NCI-H446 (cell line): ENCODE measurements at places on chromosomes 12 and 14.

GRCh38 chr12:3995306-3995705 lies 122.1 kb upstream of the PARP11 start:
- no peak for DNase-seq

DNA sequence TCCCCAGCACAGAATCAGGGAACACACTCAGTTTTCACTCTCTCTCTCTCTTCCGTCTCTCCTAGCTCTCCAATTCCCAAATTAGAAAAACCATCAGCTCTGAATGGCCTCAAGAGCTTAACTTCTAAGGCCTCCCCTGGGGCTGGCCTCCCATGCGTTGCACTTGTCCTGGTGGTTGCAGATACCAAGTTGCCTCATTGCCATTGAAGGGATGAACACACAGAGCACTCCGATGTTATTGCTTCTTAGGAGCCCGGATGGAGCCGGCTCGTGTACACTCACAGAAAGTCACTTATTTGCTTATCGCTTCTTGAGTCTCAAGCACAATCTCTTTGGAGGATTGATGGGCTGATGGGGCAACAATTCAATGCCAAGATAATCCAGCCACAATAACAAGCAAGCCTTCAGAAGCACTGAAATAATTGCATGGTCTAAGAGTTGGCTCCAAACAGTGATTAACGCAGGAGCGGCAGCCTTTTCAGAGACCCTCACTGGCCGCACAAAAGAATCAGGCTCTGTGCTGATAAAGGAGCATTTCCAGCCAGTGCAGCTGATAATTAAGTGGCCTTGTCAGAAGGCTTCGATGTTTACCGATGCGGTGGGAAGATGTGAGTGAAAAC lies 175.8 kb upstream of the TMEM132C start:
- no peak for DNase-seq

DNA sequence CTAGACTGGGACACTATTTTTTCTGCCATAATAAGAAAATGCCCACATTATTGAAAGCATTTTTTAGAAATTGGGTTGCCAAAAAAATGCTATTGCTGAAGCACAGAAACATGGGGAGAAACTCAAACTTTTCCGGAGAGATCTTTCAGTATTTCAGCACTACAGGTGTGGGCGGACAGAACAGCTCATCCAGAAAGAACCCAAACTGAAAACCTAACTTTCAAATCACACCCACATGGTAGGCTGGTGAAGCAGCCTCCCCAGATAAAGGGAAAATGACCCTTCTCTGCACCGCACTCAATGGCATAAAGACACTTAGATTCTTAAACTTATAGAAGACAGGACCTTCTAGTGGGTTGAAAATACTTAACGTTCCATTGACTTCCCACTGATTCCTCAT lies 62.3 kb upstream of the TMPO start:
- DNase-seq: no peak

DNA sequence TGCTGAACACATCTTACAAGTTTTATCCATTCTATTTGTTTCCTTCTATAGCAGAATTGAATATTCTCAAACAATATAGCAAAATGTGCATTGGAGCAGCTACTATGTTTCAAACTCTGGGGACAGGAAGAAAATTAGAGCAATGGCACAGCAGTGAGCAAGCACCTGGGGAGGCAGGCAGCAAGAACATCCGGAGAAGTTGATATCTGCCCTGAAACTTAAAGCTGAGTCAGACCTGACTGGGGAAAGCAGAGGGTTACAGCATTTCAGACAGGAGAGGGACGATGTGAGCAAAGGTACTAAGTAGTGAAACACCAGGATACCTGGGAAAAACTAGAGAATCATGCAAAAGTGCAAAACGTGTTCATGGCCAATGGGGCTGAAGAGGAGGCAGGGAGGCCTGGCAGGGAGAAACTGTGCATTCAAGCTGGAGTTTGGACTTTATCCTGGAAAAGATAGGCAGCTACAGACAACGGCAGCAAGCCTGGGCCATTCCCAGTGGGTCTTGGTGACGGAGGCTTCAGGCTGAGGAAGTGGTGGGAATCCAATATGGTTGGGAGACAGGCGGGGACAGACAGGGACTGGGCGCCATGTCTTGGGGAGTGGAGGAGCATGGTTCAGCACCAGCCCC lies 118.0 kb upstream of the CDKN3 start:
- DNase-seq: no peak

DNA sequence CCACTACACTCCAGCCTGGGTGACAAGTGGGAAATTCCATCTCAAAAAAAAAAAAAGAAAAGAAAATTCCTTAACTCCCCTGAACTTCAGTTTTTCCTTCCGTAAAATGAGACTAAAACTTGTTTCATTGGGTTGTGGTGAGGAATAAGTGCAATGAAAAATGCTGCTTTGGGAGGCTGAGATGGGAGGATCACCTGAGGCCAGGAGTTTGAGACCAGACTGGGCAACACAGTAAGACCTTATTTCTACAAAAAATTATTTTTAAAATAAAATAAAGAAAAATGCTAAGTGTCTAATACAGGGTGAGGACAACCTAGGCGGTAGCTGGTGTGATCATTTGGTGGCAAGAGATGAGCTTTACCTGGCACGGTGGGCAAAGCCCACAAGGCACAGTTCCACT lies 6.9 kb downstream of the SMAGP start:
- no peak for DNase-seq

- no peak for DNase-seq
These were observed 77.9 kb downstream of the RFLNA start for GRCh38 chr12:124372831-124373230.

- no peak for DNase-seq
These were observed 46.2 kb downstream of the KDM2B start for GRCh38 chr12:121534495-121535148.

GRCh38 chr14:103230658-103231334 lies 103.2 kb upstream of the EIF5 start:
- no peak for DNase-seq

GRCh38 chr14:58463147-58463546 lies 35.6 kb downstream of the KIAA0586 start:
- no peak for DNase-seq

DNA sequence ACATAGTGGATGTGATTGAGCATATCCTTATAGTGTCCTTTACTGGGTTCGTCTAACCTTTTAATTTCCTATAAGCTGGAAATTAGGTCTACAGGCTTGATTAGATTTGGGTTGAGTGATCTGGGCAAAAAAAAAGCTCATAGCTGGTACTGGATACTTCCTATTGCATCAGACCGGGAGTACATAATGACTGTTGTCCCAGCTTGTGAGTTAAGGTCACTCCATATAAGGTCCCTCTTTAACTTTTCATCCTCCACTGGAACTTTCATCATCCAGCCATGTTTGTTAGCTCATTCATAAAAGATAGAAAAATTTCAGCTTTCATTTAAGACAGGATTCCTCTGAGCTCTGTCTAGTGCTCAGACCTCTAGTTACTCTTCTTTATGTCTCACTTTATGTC lies 80.8 kb downstream of the C14orf132 start:
- DNase-seq: no peak

- no peak for DNase-seq
These were observed 62.9 kb downstream of the EPS8 start for GRCh38 chr12:15726027-15726877.

DNA sequence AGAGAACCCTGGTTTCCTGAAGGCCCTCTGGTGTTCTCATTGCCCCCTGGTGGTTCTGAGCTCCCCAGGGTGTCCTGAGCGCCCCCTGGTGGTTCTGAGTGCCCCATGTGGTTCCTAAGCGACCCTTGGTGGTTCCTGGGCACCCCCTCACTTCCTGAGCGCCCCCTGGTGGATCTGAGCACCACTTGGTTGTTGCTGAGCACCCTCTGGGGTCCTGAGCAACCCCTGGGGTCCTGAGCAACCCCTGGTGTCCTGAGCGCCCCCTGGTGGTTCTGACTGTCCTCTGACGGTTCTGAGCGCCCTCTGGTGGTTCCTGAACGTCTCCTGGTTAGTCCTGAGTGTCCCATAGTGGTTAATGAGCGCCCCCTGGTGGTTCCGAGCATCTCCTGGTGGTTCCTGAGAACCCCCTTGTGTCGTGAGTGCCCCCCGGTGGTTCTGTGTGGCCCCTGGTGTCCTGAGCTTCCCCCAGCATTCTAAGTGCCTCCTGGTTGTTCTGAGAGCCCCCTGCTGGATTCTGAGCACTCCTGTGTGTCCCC lies 568.3 kb downstream of the TMEM121 start:
- DNase-seq: no peak

- DNase-seq: peak; percentile 68
These were observed 101.0 kb upstream of the GZMB start for GRCh38 chr14:24734917-24735500.

DNA sequence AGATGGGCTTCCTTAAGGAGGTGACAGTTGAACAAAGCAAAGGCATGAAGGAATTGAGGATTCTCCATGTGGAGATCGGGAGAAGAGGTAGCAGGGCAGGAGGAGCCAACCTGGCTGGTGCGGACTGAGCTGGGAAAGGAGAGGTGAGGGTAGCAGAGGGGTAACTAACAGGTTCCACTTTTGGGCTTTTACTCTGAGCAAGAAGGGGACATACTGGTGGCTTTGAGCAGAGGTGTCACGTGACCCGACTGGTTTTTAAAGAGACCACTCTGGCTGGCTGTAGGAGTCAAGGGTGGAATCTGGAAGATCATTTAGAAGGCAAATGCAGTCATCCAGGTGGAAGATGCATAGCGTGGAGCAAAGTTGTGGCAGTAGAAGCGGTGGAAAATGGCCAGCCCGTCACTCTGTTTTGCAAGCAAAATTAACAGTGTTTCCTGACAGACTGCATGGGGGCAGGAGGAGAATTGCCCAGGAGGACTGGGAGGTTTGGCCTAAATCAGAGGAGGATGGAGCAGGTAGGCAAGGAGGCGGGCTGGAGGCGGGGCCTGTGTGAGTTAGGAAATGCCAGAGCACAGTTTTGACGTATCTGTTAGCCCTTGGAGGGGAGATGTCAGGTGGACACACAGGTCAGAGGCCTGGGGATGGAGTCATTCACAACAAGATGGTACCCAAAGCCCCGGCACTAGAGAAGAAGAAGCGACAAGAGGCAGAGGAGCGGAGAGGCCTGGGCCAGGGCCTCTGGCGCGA lies 156.3 kb upstream of the FKBP4 start:
- DNase-seq: no peak

- no peak for DNase-seq
These were observed 136.8 kb downstream of the IGF1 start for GRCh38 chr12:102343361-102344121.

GRCh38 chr12:87813476-87814234 lies 215.5 kb downstream of the C12orf50 start:
- DNase-seq: no peak

- DNase-seq: no peak
These were observed 8.1 kb upstream of the ATP5MC2 start for GRCh38 chr12:53683983-53684382.

- no peak for DNase-seq
These were observed 394 bp upstream of the AMIGO2 start for GRCh38 chr12:47079981-47080724.

DNA sequence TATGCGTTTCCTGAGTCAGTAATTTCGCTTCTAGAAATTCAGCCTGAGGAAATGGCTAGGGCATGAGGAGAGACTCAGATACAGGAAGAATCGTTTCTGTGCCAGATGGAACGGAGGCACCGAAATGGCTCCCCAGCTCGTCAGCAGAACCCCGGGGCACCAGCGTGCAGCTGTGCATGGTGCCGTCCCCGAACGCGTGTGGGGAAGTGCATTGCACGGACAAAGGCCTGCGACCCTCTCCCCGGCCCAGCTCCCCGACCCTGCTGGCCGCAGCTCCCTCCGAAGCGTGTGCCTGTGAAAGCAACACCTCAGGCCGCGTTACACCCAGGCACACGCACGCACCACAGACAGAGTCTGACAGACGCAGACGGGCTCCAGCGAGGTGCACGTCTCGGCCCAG lies 82.9 kb downstream of the NOC4L start:
- no peak for DNase-seq

- DNase-seq: no peak
These were observed 107.2 kb downstream of the DPF3 start for GRCh38 chr14:72786378-72787350.

DNA sequence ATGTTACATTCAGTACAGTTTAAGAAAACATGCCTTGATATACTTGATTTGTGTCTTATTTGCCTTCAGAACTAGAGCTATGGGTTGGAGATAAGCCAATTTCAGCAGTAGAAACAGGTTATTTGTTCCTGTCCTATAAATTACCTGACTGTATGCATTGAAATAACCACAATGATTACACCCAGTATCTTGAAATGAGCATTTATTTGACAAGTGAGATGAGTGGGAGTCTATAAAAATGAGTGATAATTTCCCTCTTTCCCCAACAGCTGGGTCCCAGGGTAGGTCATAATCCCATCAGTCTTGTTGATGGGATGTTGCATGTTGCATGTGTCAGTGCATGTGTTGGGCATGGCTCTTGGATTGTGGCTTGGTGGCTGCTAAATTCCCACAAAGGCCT lies 3.7 kb downstream of the TAS2R42 start:
- no peak for DNase-seq

GRCh38 chr12:107622001-107622400 lies 63.6 kb upstream of the PWP1 start:
- DNase-seq: no peak

- no peak for DNase-seq
These were observed 205.3 kb downstream of the NOVA1 start for GRCh38 chr14:26392498-26392897.

- DNase-seq: no peak
These were observed 51.6 kb downstream of the TMTC1 start for GRCh38 chr12:29732191-29732590.

GRCh38 chr12:42933461-42934081 lies 344.0 kb upstream of the PRICKLE1 start:
- DNase-seq: no peak
